Ovary (tissue), 10 donors: ENCODE measurements at places on chromosomes 5 and 9. TPM values are rescaled to one million over a fixed set of nuclear protein-coding genes. Genes with fewer than 3 reads are reported as not detected.

GRCh38 chr5:44845777-44846176 is 37.0 kb downstream of the MRPS30 start:
- no peak for DNase-seq

DNA sequence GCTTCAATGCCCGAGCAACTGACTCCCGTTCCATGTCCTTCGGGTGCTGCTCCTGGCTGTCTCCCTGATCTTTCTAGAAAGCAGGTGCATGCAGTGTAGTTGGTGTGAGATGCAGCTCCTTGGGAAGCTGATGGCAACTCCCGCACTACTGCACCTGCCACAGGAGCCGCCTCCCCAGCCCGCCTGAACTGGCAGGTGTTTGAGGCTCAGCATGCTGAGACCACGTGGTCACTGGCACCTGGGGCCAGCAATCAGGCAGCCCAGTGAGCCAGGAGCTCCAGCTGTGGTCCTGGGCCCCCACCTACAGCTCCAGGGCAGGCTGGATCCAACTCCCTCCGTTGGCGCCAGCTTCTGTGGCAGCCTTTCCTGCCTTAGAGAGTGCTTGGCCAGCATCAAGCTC is 111.5 kb downstream of the ICE1 start:
- no peak for DNase-seq

- DNase-seq: no peak
Measured at GRCh38 chr5:32044434-32044833, 129.7 kb downstream of the GOLPH3 start.

DNA sequence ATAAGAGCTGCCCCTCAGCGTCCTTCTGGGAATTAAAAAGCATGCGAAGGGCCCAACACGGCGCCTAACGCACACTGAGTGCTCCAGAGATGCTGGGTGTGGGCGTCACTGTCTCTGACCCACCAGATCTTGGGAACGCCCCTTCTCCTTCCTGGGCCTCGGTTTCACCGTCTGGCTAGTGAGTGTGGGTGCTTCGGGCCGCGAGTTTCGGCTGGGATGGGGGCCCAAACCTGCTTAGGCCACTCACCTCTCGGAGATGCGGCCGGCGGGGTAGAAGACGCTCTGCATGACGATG is 3.7 kb downstream of the PIP5KL1 start:
- DNase-seq: no peak

GRCh38 chr5:71475788-71476384 is 20.4 kb downstream of the BDP1 start:
- no peak for DNase-seq

- no peak for DNase-seq
Measured at GRCh38 chr5:61076626-61077025, 85.6 kb downstream of the SMIM15 start.

DNA sequence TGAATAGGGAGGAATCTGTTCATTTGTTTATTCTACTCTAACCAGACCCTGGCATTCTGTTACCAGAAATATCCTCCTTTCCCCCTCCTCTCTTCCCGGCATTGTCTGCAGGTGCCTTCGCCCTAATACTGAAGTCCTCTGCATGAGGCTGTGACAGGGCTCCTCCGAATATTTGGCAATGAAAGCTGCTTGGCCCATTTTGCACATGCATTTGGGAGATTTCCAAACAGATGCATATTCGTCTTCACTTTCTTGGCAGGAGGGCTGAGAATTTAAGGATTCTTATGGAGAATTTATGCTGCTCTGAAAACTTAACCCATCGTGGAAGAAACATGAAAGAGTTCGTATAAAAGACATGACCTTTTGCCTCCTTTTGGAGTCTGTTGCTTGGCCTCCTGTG is 484.0 kb downstream of the ZNF608 start:
- DNase-seq: no peak

DNA sequence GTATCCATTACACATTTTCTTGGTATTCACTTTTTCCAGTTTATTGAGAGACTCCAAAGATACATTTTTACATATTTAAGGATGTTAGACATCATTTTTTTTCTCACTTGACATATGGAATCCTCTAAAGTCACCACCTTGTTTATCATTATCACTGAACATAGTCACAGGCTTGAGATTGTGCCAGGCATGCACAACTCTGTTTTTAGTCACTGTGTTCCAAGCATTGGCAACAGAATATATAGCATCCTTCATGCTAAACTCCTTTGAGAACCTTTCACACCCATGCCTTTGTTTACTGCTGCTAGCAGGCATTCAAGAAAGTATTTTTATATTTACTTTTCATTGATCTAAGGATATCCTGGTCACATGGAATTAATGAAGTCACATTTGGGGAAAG is 668.6 kb upstream of the ARRDC3 start:
- DNase-seq: no peak

DNA sequence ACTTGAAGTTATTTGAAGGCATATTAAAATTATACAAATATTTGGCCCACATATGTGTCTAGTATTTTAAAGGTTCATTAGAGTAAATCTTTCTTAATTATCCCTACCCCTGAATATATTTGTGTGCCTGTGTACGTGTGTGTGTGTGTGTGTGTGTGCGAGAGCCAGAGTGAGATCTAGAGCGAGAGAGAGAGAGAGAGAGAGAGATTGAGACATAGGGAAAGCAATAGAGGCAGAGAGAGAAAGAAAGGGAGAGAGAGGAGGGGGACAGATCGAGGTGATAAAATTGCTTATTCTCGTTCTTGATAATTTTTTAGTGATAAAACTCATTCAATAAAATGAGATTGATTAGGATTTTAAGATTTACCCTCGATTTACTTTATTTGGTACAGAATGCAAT is 47.4 kb downstream of the ADAMTS19 start:
- DNase-seq: no peak

DNA sequence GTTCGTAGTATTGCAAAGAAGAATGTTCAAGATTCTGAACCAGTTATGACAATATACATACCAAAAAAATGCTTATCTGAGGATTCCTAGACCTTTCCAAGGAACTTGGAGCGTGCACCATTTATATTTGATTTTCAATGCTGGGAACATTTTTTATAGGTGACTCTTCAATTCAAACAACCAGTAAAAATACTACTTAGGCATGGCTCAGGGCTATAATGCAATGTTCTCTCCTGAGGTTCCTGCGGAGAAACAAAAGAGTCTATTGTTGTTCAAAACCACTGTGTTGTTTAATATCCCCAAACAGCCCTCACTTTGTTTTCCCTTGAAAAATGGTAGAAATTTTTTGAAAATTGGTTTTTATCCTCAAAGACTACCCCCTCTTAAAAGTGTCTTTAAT is 335.7 kb upstream of the IZUMO3 start:
- DNase-seq: no peak

DNA sequence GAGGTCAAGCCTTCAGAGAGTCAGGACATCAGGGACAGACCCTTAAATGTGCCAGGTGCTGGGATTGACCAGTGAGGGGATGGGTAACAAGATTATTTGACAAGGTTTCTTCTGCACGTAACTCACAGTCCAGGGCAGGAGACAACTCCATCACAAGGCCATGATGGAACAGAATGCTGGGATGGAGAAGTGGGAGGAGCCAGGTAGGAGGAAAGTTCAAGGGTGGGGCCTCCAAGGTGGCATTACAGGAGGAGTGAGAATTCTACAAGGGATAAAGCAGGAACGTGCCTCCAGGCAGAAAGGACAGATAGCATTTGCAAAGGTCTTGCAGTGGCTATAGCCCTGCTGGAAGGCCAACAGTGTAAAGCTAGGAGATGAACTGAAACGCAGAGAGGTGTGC is 102.2 kb downstream of the FGF18 start:
- DNase-seq: no peak

DNA sequence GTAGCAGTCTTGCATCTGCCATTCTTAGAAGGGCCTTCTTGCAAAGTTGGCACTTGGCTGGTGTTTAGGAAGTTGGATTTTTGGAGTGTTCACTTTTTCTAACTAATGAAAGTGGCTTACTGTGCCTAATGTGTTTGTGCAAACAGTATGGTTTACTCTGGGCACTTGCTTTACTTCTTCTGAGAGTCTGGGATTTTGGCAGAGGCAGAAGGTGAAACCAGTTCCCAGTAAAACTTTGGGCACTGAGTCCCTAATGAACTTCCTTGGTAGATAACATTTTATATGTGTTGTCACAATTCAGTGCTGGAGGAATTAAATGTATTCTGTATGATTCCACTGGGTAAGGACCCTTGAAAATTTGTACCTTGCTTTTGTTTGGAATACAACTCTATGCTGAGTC is 155.7 kb downstream of the FAM170A start:
- DNase-seq: no peak

- DNase-seq: no peak
Measured at GRCh38 chr9:70382709-70383605, 31.5 kb downstream of the KLF9 start.

- DNase-seq: no peak
Measured at GRCh38 chr5:126108470-126108869, 314.7 kb upstream of the GRAMD2B start.

DNA sequence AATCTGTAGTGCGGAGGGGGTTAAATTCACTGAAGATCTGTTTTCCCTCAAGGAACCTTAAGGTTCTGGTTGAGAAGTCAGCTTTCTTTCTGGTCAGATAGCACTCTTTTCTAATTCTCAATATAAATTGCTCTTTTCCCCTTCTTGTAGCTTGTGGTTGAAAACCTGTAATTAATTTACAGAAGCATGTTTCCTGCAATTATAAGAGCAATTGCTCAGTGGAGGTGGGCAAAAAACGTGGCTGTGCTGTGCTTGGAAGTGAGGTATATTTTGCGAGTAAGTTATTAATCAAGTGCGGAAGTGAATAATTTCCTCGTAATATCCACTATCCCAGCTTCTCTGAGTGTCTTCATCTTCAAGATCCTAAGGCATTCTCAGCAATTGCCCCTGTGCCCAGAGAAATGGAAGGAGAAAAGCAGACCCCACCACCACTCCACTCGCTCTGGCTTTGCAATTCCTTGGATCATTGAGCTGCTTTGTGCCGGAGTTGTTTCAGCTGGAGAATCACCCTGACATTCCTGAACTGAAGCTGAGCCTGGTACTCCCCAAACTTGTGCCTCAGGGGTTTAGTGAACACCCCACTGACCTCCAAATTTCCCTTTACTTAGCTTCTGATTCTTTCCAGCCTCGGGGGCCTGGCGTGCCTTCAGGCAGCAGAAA is 140.6 kb downstream of the LRRC70 start:
- no peak for DNase-seq

DNA sequence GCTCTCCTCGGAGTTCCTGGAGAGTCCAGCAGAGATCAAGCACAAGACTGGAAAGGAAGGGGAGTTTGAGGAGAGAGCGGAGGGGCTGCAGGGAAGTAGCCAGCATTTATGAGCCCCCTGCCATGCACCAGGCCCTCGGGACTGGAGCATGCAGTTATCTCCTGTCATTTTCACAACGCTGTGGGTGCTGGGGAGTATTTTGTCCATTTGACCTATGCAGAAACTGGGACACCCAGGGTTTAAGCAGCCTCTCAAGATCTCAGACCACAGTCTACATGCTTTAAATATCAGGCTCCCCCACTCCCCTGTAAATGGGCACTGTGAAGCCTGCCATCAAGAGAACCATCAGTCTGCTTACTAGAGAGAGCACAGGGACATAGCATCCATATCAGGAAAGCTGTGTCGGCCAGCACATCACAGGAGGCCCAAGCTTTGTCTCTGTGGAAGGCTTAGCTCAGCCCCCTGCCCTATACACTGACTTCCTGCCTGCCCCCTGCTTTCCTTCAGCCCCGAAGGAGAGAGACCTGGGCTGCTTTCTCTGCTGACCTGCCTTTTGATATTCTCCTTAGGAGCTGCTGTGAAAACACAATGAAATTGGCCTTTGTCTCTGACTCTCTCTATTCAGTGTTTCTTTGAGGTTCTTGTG is 7.3 kb downstream of the FOXI1 start:
- DNase-seq: no peak

DNA sequence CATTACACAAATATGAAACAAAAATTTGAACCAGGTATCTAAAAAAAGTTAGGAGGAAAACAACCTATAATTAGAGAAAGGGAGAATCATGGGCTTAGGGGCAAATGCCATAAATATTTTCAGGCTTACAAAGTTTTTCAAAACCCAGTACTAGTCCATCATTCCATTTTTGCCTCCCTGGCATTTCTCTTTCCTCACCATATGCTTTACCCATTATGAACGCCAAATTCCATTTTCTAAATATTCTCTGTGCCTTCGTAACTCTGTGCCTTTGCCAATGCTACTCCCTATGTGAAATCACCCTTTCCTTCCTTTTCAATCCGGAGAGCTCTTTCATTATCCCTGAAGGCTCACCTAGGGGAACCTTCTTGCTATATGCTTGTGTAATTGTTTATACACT is 434.1 kb downstream of the ZSWIM6 start:
- no peak for DNase-seq

GRCh38 chr5:179241764-179242370 is 103.4 kb downstream of the ADAMTS2 start:
- DNase-seq: peak; percentile 10

DNA sequence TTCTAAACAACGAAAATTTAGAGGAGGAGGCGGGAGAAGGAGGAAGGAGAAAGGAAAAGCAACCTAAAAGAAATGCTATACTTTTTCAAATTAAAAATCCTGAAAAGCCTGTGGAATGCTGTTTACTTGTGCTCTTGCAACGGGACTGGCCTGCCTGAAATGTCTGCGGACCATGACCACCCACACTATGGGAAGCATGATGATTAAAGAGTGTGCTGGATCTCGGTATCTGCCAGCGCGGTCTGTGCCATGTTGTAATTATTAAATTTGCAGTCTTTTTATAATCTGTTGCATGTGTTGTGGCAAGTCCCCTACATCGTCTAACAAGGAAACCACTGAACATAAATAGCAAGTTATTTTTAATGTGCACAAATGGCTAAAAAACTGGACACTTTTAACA is 111.4 kb downstream of the FANCC start:
- no peak for DNase-seq

GRCh38 chr9:89154651-89155336 is 23.8 kb downstream of the SHC3 start:
- no peak for DNase-seq

GRCh38 chr9:129458663-129459546 is 162.0 kb downstream of the C9orf50 start:
- peak; percentile 78 for DNase-seq

- DNase-seq: peak; percentile 23
Measured at GRCh38 chr5:146340260-146341081, 1.8 kb downstream of the POU4F3 start.

- DNase-seq: no peak
Measured at GRCh38 chr5:163458778-163459385, 1.0 kb downstream of the NUDCD2 start.

OLFML2A gene
- total RNA-seq: 52.8 TPM

DDX41 gene
- 70.8 TPM for total RNA-seq

PCDHA2 gene
- 0.57 TPM for total RNA-seq

F2RL1 gene
- total RNA-seq: 0.75 TPM

GCNT4 gene
- total RNA-seq: 1.6 TPM

PCDHB8 gene
- 2.1 TPM for total RNA-seq

NNT gene
- total RNA-seq: 44.7 TPM

VCAN gene
- total RNA-seq: 10.3 TPM

RGS3 gene
- 19.1 TPM for total RNA-seq

PRSS3 gene
- total RNA-seq: not detected

TRPM6 gene
- 0.25 TPM for total RNA-seq
